GM04503 (cell line): ENCODE measurements at places on chromosomes 12 and 14.
A peak's percentile ranks its signal among the peaks of the same experiment; 100 is the strongest.

- DNase-seq, result no peak
Measured at GRCh38 chr14:71524320-71524982, 407.8 kb upstream of the RGS6 start.

DNA sequence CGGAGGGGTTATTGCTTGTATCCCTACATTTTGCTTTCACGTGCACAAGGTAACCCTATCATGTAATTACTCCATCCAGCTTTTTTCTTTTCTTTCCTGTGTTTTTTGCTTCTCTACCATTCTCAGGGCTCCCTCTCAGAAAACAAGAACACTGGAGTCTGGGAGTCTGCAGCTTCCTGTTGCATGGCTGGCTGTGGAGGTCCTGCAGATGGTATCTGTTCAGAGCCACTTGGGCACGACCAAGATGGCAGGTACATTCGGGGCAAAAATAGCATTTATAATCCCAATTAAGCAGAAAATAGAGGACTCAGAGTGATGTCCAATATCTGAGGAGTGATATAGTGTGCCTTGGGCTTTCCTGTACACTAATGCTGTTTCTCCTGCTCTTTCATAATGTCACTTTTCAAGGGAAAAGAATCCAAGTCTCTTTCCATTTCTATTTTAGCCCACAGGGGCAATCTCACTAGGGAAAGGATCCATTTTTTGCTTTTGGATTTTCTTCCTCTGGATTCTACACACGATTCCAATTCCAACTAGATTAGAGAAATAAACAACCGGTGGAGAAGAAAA lies 3.2 kb upstream of the NUMB start:
- DNase-seq, result no peak

- no peak for DNase-seq
Measured at GRCh38 chr12:124713436-124714082, 146.1 kb upstream of the NCOR2 start.

DNA sequence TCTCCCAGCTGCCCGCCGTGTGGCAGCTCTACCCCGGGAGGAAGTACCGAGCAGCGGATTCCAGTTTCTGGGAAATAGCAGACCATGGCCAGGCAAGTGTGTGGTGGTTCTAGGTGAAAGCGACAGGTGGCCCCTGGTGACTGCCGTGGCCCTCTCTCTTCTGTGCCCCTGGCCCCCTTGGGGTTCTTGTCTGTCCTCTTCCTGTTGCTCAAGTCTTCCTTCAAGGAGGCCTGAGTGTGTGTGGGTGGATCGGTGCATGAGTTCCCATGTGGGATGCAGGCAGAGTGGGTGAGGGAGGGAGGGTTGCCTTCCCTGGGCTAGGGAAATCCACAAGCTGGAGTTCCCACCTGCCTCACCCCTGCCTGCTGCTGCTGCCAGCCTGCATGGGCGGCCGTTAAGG lies 4.6 kb downstream of the TCL1B start:
- DNase-seq, result no peak

- DNase-seq, result no peak
Measured at GRCh38 chr12:73452672-73453469, 1084.8 kb upstream of the ATXN7L3B start.

DNA sequence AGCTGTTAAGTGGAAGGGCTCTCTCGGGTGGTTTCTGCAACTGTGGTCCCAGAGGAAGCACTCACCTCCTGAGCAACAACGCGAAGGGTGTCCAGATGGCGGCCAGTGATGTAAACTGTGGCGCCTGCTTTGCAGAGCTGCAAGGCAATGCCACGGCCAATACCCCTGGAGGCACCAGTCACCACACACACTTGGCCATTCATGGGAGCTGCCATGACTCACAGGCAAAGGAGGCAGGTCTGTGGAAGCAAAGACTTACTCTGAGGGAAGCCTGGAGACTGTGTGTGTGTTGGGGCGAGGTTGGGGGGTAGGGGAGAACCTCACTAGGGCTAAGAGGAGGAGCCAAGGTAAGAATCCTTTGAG lies 707 bp downstream of the DHRS1 start:
- DNase-seq, result peak; percentile 36

- no peak for DNase-seq
Measured at GRCh38 chr12:28879379-28879778, 269.7 kb upstream of the FAR2 start.

DNA sequence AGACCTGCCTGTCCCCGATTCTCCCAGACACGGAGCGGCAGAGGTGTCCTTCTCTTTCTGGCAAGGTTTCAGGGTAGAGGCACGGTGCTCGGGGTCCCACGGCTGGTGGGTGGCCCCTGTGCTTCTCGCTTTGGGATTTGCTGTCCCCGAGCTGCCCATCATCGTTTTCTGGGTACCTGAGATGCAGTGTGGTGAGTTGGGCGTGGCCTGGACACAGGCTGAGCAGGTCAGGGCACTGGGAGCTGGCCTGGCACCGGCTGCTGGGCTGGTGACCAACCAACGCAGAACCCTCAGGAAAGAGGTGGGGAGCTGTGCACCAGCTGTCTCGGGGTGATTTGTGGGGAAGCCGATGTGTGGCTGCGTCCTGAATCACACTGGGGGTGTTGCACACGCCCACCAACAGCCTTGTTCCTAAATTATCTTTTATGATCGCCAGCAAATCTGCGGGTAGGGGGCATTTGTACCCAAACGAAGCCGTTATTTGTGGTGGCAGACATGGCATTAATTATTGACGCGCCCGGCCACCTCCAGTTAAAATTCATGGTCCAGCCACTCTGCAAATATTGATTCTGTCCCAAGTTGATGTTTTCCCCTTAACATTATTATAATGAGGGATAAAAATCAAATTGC lies 61.0 kb downstream of the KIF26A start:
- no peak for DNase-seq

DNA sequence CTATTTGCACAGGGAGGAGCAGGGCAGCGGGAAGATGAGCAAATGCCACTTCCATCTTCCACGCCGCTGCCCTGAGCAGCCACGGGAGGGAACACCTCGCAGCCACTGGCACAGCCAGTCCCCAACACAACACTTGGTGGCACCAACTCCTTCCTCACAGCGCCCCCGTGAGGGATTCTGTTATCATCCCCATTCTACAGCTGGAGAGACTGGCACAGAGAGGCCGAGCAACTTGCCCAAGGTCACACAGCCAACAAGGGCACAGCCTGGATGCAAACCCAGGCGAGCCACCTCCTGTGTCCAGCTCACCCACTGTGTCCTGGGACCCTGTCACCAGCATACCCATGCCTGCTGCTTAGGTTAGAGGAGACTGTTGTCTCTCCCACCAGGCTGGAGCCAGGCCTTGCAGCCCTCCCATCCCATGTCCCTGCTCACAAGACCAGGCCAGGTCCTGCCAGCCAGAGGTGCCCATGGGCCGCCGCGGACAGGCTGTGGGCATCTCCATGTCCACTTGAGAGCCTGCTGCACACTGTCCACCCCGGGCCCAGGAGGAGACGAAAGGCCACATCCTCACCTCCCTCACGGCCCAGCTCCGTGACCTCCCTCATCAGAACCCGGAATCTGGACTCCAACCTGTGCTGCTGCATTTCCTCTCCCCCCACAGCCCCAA lies 57.0 kb downstream of the NCOR2 start:
- DNase-seq, result no peak

DNA sequence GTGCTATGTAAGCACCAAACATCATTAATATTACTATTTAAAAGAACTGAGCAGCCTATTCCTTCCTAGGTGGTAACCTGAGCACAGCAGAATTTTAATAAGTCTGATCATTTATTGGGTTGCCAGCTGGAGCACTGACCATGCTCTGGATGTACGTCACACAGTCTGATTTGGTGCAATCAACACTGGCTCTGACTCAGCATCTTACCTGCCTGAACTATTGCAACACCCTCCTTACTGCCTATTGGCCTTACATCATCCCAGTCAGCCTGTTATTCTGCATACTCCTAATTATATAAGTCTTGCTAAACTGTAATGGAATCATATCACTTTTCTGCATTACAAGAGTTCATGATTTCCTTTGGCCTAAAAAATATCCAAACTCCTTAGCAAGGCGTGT lies 149.7 kb downstream of the PTPRO start:
- no peak for DNase-seq

DNA sequence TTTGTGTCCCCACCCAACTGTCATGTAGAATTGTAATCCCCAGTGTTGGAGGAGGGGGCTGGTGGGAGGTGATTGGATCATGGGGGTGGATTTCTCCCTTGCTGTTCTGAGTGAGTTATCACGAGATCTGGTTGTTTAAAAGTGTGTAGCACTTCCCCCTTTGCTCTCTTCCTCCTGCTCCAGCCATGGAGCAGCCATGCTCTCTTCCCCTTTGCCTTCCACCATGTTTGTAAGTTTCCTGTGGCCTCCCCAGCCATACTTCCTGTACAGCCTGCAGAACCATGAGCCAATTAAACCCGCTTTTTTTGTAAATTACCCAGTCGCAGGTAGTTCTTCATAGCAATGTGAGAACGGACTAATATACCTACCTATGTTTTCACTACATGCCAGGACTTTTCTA lies 2.6 kb upstream of the POC1B start:
- DNase-seq, result no peak

GRCh38 chr12:24230061-24230701 lies 280.7 kb upstream of the SOX5 start:
- no peak for DNase-seq

GRCh38 chr12:128290938-128291337 lies 24.0 kb downstream of the TMEM132C start:
- DNase-seq, result no peak

DNA sequence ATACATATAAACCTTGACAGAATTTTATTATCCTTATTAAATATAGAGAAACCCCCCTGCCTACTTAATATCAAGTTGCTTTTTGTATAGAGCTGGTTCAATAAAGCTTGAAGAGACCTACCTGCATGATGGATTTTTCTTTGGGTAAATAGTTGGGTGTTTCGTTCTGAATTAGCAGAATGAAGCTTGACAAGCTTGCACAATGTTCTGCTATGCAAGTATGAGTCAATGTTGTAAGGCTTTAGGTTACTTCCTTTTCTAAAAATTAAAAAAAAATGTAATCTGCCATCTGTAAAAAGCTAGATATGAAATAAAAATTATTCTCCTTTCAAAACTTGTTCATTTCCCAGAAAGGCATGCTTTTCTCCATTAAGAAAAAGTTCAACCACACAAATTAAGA lies 1662.6 kb upstream of the SEL1L start:
- DNase-seq, result no peak

DNA sequence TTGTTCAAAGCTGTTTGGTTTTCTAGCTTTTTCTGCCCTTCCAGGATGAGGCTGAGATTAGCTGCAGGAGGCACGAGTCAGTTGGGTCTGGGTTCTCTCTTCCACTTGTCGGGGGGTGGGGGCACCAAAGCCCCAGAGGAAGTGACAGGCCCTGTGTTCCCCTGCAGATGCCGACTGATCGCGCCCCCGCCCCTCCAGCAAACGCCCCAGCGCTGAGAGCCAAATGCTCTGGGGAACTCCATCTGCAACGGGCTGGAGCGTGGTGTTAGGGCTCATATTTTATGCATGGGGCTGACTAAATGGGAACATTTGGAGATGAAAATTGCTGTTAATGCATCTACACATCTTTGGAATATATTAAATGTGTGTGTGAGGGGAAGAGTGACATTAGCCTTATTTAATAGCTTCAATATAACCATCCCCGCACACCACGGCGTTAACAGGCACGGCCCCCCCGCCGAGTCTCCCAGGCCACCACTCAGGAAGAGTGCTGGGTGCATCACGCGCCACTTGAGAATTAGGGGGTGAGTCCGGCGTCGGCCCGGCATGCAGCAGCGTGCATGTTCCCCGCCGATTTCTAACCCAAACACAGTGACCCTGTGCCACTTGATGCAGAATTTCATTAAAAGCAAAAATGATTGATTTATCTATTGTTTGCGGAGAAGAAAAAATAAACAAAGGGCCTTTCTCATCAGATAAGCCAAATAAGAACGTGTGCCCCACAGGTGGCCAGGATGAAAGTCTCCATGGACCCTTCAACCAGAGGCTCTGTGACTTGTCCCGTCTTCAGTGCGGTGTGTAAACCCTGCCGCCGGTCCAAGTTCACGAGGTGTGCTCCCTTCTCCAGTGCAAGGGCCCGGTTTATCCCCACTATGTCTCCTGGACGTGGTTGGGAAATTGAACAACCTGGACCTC lies 165.0 kb upstream of the RTL1 start:
- no peak for DNase-seq

DNA sequence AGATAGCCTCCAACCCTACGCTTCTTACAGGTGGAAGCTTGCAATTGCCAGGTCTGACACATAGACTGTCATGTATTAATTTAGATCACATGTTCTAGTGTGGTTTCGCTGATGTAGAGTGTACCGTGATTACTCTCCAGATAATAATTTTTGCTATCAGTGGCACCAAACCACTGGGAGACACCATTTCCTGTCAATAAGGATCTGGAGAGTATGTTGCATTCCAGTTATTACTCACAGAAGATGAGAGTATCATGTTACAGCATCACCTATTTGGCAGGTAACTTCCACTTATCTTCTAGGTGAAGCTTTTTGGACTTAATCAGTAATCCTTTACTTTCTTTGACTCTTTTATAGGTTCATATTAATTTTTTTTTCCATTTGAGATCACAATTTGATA lies 147.2 kb downstream of the HELB start:
- no peak for DNase-seq

DNA sequence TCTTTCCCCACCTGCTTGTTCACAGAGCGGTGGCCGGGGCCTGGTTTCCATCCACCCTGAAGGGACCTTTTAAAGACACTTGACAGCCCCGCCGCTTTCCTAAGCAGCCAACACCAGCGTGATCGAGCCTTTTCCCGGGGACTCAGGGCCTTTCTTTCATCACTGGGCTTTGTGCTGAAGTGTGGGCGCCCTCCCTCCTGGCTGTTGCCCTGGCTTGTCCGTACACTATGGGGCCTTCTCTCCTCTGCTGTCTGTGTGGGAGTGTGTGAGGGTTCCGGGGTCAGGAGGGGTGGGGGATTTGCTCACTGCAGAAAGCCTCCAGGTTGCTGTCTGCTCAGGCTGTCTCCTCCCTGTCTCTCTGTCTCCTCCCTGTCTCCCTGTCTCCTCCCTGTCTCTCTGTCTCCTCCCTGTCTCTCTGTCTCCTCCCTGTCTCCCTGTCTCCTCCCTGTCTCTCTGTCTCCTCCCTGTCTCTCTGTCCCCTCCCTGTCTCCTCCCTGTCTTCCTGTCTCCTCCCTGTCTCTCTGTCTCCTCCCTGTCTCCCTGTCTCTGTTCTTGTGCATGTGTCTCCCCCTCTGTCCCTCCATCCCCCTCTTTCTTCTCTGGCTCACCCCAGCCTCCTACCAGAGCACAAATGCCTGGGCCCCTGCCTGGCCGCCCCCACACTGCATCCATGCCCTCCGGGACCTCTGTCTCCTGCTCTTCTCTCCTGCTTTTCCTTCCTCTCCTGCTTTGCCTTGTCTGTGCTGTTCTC lies 64.7 kb downstream of the CCDC92 start:
- peak; percentile 8 for DNase-seq

DNA sequence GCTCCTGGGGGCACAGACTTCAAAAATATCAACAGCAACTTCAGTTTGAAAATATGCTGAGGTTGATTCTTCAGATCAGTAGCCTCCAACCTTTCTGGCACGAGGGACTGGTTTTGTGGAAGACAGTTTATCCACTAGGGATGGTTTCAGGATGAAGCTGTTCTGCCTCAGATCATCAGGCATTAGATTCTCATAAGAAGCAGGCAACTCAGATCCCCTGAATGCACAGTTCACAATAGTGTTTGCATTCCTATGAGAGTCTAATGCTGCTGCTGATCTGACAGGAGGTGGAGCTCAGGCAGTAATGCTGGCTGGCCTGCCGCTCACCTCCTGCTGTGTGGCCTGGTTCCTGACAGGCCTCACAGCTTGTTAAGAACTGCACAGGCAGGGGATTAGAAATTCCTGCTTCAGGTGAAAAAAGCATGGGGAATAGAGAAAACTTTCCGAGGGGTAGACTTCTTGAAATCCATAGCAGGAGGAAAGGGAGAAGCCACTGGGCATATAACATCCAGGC lies 12.8 kb downstream of the EPYC start:
- DNase-seq, result no peak

- no peak for DNase-seq
Measured at GRCh38 chr12:8047842-8048241, 15.3 kb downstream of the FOXJ2 start.
